ENCODE measurements at places on chromosomes 11 and 22.

DNA sequence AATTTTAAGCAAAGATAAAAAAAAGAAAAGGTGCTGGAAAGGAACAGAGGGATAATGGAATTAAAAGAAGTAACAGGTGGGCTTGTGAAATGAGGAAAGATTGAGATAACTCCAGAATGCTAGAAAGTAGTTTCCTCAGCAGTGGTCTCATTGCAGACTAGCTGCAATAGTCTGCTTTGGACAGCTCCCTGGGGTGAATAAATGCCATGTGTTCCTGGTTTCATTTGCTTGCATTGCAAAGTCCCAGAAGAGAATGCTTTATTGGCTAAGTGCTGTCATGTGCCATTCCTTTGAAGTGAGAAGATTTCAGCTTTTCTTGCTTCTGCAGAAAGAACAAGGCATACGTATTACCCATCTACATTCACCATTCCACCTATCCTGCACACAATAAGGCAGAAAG is 478.8 kb upstream of the RAG2 start:
- DNase-seq = no peak

DNA sequence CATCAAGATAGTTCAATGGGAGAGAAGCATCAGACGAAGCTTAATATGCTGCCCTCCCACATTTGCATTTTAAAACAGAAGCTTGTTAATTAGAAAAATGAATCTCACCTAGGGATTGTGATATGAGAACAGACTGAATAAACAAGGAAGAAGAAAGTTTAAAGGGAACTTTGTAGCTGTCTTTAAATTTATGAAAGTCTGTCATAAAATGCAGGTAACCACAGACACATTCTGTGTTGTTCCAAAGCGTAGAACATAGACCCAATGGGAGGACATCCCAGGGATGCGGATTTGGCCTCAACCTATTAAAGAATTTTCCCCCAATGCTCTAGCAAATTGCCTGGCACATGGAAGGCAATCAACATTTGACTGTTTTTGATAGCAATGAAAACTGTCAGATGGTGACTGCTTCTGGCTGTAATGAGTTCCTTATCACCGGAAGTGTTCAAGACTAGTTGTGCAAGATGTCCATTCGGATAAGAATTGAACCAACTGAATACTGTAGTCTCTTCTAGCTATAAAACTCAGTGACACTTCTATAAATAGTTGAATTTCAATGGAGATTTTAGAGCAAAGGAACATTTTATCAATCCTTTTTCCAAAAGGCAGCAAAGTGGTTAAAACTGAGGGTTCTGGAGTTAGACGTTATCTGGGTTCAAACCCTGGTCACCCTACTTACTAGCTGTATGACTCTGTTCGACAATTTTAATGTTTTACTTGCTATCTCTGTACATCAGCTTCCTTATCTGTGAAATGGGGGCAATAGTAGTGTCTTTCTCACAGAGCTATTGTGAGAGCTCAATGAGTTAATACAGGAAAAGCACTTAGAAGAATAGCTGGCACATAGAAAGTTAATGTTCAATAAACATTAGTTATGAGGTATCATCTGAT is 64.9 kb downstream of the LIF start:
- no peak for DNase-seq

DNA sequence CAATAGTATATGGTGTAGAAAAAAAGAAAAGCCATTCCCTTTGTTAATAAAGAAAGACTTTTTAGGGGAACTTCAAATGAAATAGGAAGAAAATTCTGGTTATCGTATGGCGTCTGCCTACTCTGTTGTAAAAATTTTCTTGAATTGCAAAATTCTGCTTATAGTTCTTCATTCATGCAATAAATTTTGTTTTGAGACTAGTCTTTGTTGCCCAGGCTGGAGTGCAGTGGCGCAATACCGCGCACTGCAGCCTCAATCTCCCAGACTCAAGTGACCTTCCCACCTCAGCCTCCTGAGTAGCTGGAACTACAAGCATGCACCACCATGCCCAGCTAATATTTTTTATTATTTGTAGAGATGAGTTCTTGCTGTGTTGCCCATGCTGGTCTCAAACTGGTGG is 5.8 kb downstream of the DDIAS start:
- DNase-seq = peak; percentile 54

- no peak for DNase-seq
Observed at GRCh38 chr11:17490938-17491337, 14.3 kb upstream of the ABCC8 start.

DNA sequence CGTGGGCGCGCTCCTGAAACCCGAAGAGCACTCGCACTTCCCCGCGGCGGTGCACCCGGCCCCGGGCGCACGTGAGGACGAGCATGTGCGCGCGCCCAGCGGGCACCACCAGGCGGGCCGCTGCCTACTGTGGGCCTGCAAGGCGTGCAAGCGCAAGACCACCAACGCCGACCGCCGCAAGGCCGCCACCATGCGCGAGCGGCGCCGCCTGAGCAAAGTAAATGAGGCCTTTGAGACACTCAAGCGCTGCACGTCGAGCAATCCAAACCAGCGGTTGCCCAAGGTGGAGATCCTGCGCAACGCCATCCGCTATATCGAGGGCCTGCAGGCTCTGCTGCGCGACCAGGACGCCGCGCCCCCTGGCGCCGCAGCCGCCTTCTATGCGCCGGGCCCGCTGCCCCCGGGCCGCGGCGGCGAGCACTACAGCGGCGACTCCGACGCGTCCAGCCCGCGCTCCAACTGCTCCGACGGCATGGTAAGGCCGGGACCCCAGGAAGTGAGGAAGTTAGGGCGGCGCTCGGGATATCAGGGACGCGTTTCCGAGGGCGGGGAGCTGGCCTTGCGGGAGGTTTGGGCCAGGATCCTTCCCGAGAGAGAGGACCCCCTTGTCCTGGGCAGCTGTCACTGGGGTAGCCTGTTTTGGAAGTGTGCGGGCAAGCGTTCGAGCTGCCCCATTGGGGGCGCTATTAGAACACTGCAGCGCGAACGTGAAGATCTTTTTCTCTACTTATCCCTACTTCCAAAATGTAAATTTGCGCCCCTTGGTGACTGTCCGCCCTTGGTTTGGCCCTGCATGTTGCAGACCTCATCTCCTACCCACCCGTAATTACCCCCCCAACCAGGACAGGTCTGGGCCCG is 796 bp downstream of the MYOD1 start:
- DNase-seq = no peak

DNA sequence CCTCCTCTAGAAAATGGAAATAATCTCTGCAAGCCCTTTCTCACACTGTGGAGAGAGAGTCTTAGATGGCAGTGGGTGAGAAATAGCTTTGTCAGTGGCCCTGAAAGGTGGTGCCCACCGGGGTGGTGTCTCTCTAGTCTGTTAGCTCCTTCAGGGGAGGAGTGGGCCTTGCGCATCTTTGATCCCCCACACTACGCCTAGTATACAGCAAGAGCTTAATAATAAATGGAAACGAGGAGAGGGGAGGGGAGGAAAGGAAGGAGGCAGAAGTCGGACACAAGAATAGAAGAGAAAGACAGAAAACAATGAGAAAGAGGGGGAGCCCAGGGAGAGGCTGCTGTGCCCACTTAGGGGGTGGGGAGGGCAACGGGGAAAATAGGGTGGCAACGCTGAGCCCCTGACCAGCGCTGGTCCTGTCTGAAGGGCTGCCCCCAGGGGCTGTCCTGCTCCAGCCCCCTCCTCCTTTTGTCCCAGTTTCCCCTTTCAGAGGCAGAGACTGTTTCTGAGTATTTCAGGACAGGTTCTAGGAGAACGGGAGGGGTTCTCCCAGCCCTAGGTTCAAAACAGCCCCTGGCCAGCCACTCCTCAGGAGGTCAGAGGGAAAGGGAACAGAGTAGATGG is 1.2 kb downstream of the ARRB1 start:
- no peak for DNase-seq

DNA sequence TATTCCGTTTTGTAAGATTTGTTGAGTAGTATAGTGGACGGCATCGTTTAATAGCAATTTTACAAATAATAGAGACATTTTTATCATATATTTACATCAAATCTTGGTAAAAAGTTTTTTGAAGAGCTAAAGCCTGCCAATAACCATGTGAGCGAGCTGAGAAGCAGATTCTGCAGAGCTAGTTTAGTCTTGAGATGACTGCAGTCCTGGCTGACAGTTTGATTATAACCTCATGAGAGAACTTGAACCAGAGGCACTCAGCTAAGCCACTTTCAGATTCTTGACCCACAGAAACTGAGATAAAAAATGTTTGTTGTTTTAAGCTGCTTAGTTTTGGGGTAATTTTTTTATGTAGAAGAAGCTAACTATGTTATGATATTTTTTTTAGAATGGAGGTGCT is 78.9 kb downstream of the PDE3B start:
- DNase-seq = no peak

DNA sequence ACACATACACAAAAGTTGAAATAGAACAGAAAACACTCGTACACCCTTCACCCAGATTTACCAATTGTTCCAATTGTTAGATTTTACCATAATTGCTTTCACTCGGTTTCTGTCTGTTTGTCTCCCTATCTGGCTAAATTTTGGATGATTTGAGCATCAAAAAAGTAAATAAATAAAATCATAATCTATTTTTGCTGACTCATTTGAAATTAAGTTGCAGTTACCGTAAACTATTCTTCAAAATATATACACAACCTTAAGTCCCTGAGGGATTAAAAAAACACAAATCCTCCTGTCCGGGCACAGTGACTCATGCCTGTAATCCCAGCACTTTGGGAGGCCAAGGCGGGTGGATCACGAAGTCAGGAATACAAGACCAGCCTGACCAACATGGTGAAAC is 81.3 kb upstream of the SYT9 start:
- DNase-seq = no peak

- DNase-seq = peak; percentile 75
Observed at GRCh38 chr11:108199446-108200321, 22.8 kb downstream of the NPAT start.

DNA sequence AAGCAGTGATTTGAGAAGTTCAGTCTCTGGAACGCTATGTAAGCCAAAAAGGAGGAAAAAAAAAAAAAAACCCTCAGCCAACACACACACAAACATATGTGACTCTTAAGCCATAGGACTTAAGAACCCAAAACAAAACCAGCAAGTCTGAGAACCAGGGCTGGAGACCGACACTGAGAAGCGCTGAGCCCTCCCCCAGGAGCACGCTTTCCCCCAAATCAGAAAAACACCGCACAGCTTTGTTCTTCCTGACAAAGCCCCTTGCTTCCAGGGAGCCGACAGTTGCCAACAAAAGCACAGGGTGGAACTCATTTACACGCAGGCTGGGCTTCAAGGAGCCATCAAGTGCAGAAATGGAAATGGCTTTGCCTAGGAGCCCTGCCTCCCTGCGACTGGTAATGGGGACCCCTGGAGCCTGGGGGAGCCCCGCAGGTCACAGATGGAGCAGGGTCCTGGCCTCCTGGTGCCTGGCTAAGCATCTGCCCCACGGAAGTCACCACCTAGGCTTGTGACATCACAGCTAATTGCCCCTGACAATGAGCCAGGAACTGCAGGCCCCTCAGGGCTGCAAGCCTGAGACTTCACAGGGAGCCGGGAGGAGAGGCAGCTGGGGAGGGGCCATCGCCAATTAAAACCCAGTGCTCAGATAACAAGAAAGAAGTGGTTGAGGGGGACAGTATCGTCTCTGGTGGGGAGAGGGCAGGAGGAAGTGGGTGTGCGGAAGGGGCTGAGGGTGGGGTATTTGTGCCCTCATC is 66.9 kb downstream of the NFAM1 start:
- DNase-seq = no peak

DNA sequence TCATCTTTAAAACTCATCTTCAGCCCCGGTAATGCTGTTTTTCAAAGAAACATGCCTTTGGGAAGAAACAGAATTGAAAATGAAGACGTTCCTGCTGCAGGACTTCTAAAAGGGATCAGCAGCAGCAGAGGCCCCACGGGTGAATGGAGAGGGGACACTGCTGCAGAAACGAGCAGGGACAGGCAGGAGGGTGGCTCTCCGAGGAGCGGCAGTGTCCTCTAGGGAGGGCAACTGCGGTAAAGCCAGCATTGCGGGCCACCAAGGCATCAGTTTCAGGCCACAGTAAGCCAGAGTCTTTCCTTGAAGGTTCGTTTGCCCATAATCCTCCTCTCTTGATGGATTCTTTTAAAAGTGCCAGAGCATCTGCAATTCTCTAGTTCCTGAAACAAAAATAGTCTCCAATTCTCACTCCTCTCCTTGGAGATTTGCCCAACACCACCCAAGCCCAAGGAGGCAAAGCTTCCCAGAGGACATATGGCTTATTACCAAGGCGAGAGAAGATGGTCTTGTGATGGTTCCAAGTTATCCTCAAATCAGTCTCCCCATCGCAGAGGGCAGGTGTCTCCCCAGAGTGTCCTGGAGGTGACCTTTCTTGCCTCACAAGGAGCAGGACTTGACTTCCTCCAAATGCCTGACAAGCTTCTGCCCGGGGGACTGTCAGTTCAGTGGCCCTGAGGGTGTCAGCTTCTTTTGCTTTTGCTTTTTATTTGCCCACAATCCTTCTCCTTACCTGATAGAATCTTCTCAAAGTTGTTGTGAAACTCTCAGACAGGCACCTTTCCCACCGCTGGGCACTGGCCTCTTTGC is 341.1 kb upstream of the B3GAT1 start:
- DNase-seq = no peak

DNA sequence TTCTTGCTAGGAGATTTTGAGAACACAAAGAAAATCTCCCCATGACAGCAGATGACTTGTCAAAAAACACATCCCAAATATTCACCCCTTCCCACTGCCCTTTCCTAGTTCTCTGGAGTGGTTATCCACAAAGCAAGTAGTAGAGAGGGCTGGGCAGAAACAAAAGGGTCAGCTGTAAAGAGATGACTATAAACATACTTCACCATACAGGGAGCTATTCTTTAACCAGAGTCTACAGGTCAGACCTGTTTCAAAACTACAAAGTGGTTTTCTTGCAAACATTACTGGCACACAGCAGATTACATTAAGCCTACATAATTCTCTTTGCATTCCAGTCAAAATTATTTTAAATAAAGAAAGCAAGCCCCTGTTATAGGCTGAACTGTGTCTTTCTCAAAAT is 47.7 kb upstream of the NFRKB start:
- no peak for DNase-seq

All from CD14-positive monocyte (primary cell).